HS-5 (cell line): ENCODE measurements at places on chromosomes 3 and 15.

DNA sequence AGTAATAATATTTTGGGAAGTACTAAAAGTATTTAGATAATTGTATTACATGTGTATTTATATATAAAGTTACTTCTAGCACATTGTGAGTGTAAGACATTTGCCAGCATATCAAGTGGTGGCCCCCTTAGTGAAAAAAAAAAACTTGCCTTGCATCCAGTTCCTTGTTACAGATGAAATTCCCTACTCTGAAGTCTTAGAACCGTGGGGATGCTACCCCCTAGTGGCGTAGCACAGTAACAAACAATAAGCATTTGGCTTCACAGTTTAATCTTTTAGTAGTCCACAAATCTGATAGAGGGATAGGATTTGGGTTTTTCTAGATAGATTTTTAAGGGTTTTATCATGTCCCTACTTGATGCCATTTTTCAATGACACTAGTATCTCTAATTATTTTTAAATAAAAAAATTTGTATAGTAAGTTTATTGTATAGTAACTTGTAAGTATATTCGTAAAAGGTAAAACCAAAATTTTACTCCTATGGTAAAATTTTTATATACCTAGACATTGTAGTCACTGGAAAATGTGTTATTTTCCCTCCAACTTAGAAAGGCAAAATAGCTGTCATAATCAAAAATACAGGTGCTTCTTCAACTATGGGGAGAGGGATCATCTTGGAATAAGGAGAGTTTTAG, 14.3 kb downstream of the SMC4 start:
- peak; percentile 52 for DNase-seq

GRCh38 chr15:100245855-100246254, 95.9 kb downstream of the ADAMTS17 start:
- no peak for DNase-seq

- no peak for DNase-seq
Observed at GRCh38 chr15:70250208-70251201, 152.8 kb upstream of the TLE3 start.

GRCh38 chr3:97684490-97684889, 80.1 kb upstream of the ARL6 start:
- DNase-seq: no peak

DNA sequence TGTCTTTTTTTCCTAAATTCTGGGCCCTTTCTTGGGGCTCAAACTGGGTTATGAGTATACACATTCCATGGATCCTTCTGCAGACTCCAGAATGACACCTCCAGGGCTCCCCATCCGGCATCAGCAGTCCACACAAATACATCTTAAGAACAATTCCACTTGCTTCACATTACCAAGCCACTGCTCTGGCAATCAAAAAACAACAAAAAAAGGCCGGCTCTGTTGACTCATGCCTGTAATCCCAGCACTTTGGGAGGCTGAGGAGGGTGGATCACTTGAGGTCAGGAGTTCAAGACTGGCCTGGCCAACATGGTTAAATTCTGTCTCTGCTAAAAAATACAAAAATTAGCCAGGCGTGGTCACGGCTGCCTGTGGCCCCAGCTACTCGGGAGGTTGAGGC, 49.9 kb upstream of the LPP start:
- DNase-seq: no peak

- no peak for DNase-seq
Observed at GRCh38 chr3:114858329-114858728, 288.8 kb downstream of the ZBTB20 start.

DNA sequence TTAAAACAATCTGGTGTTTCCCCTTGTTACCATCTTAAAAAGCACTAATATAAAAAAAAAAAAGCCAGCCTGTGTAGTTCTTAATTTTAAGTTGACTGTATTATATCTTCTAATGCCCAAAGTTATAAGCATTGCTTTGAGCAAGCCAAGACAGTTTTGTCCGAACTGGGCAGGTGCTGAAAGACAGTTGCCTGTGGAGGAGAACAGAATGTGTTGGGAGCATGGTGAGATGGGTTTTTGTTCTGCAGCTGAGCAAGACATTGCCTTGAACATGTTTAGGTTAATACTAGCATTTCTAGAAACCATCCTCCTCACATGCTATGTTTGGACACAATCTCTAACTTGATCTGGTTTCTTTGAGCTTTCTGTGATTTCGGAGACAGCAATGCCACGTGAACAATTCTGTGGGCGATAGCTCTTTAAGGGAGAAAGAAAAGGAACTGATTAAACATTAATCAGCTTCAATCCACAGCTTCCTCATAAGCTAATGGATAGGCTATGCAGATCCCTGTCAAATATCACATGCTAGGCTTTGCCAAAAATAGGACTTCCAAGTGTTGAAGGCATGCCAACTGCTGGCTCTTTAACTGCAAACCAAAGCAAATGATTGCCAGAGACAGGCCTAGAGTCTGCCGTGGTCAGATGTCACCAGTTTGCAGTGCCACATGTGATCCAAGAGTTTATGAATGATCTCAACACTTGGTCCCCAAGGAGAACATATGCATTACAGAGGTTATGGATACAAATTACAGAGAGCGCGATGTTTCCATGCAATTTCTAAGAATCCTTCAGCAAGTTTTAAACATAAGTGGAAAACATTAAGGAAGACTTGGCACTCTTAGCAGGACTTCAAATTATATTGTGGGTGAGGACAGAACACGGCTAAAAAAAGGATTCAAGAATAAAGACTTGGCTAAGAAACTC, 428.1 kb downstream of the ROBO2 start:
- no peak for DNase-seq

GRCh38 chr3:156583469-156583868, 28.6 kb upstream of the SSR3 start:
- no peak for DNase-seq

DNA sequence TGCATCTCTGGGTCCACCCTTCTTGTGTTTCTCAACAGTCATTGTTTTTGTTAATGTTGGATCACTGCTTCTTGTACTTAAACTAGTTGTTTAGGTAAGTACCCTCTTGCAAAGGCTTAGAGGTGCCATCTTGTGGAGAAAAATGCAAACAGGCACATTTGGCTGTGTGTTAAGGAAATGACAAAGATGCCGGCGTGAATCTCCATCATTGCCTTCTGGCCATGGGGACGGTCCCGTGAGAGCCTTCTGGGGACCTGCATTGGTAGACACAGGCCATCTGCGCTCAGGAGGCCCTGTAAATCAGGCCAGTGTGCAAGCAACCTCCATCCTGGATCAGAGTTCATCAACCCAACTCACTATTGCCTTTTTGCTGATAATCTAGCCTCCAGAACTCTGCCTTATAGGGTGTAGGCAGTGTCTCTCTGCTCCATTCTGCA, 158.6 kb upstream of the NR2E3 start:
- no peak for DNase-seq
